Right renal pelvis (tissue), 4 donors: ENCODE measurements at places on chromosomes 5 and 9.

- DNase-seq, result no peak
Observed at GRCh38 chr9:1460143-1460769, 410.1 kb downstream of the DMRT2 start.

- DNase-seq, result no peak
Observed at GRCh38 chr5:73780302-73781080, 154.5 kb downstream of the ARHGEF28 start.

GRCh38 chr5:91361055-91361701 is 21.9 kb downstream of the ARRDC3 start:
- DNase-seq, result no peak

DNA sequence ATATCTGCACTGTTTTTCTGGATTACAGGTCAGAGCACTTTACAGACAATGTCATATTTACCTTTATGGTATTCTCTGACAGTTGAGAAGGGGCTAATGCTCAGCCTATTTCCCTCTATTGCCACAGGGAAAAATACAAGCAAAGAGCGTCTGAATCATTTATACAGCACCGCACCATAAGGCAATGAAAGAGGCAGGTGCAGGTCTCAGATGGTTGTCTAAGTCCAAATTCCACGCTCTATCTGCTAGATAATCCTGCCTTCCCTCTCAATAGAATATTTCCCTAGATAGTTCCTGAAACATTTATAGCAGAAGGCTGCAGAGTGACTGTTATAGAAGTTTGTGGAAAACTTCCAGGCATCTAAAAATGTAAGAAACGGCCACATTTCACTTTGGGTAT is 446.1 kb upstream of the CDH6 start:
- DNase-seq, result no peak

- DNase-seq, result no peak
Observed at GRCh38 chr9:29214690-29215253, 1641.5 kb upstream of the C9orf72 start.

- no peak for DNase-seq
Observed at GRCh38 chr5:56176155-56176798, 56.9 kb downstream of the ANKRD55 start.

DNA sequence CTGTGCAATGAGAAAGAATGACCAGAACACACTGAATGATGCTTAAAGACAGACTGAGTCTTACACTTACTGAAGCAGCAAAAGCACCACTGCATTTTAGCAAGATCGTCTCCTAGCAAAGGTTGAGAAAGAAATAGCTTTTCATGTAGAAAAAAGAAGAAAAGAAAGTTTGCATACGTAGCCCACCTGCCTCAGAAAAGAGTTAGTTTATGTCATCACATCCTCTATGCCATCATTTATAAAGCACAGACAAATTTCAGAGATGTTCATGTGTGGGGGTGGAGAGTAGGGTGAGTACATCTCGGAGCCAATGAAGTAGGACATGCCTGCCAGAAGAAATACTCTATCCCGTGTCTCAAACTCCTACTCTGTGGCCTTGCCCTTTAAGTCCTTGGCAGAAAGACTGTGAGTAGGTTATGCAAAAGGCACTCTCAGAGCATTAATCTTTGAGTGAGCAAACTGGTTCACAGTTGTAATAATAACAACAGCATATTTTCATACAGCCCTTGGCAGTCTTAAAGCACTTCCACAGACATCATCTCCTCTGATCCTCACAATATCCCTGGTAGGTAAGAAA is 22.4 kb downstream of the NRG2 start:
- no peak for DNase-seq

DNA sequence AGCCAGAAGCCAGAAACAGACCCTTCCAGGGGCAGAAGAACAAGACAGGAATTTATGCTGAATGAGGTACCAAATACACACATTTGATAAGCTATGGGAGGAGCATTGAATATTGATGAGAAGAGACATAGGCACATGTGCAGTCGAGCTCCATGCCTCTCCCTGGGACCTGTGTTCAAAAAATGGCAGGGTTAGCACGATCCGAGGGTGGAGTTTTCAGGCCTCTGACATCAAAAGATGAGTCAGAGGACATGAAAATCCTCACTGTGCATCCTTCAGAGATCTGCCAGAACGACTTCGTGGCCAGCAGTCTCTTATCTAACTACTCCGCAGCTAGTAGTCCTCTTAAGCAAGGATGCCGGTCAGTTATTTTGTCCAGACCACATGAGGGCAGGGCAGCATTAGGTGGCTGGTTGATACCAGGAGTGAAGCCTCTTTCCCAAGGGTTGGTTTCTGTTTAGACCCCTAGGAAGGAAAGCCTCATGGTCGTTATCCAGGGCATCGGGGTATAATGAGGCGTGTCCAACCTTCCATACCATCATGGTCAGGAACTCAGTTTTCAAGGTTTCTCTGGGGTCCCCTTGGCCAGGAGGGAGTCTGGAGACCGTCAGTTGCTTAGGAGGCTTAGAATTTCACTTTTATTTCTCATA is 11.6 kb upstream of the CMBL start:
- no peak for DNase-seq

DNA sequence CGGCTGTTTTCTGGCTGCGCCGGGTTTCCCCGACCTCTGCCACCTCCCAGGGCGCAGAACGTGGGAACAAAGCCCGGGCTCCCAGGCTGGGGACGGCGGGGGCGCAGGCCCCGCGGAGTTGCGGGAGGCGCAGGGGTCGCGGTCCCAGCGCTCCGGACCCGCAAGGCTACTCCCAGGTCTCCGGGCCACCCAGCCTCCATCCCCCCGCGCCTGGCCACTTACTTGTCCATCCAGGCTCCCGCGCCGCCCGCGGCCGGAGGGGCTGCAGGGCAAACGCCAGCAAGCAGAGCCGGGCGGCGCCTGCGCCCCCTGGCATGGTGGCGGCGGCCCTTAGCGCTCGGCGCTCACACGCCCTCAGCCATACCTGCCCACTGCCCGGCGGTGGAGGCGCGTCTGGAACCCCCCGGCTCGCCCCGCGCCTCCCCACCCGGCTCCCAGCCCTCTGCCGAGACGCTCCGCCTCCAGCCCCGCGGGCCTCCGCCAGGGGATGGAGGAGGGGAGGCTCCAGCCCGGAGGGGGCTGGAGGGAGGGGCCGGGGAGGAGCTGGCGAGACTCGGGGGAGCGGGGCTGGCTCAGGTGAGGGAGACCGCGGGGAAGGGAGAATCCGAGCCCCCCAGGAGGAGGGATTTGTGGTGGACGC is at the start of gene ADAM19:
Gene ADAM19 (minus strand): TSS at position 395 of the 640 bp plus-strand sequence. CDS start 79 bp downstream, at position 316.
- DNase-seq, result no peak

GRCh38 chr9:17863213-17863883 is 284.5 kb downstream of the SH3GL2 start:
- DNase-seq, result no peak

DNA sequence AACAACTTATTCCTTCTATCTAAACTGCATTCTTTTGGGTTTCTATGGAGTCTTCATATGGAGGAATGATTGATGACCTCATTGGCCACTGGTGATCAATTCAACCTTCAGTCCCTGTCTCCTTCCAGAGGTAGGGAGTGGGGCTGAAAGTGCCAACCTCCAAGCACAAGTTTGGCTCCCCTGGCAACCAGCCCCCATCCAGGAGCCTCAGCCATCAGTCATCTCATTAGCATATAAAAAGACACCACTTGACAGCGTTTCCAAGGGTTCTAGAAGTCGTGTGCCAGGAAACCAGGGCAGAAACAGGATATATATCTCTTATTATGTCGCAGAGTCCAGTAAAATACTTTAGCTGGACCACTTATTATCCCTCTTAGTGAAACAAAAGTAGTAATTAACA is 9.8 kb downstream of the SLC31A2 start:
- no peak for DNase-seq

- no peak for DNase-seq
Observed at GRCh38 chr5:61177070-61177469, 14.8 kb upstream of the SMIM15 start.

GRCh38 chr9:95581900-95582299 is 65.1 kb upstream of the PTCH1 start:
- DNase-seq, result no peak

GRCh38 chr5:31886206-31886605 is 247.3 kb downstream of the PDZD2 start:
- DNase-seq, result no peak

DNA sequence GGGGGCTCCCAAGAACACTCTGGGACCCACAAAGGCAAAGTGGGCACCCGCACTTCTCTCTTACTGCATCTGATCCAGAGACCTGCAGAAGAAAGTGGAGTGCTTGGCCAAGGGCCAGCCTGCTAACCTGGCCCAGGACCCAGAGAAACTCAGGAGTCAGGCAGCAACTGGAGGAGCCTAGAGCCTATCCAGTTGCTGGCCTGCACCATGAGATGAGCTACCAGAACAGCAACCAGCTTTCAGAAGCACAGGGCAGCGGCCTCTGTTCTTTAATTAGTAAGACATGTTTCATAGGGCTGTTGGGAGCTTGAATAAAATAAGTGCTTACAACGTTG is 298.3 kb downstream of the GADD45G start:
- no peak for DNase-seq

DNA sequence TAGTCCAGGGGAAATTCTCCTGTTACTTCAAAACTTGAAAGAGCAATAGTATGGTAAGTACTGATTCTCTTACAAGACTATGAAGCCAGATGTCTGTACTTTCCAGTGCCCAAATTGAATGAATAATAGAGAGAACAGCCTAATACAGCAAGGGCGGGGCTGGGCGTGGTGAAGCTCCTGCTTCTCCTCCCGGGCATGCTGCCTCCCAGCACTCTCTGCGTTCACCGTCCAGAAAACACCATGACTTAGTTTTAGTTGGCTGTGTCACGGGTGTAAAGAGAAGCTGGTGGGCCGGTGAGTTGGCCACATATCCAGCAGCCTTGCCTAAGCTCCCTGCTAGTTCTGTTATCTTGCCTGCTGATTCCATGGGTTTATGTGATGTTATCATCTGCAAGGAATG is 40.7 kb upstream of the ADAMTS2 start:
- no peak for DNase-seq

DNA sequence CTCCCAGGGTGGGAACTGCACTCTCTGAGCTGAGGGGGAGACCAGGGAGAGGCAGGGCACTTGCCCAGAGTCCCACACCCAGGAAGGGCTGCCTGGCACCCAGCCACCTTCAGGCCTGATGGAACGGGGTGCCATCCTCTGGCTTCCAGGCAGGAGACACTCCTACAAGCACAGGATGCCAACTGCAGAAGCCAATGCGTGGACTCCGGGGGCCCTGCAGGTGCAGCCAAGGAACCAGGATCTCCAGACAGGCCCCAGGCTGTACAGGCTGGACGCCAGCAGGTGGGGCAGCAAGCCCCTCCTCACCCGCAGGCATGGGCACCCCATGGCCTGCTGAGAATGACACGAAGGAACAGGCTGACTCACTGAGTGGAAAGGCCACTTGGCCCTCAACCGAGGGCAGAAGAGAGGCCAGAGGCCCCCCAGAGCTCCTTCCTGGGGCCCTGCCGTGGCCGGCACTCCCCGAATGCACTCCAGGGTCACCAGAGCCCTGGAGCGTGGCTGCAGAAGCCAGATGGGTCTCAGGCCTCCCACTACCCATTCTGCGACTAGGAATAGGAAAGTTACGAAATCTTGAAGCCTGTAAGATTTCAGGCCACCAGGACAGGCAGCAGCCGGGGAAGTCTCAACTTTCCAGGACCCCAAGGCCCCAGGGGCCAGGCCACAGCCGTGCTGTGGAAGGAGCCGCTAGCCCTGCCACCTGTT is 15.7 kb downstream of the NACC2 start:
- no peak for DNase-seq

DNA sequence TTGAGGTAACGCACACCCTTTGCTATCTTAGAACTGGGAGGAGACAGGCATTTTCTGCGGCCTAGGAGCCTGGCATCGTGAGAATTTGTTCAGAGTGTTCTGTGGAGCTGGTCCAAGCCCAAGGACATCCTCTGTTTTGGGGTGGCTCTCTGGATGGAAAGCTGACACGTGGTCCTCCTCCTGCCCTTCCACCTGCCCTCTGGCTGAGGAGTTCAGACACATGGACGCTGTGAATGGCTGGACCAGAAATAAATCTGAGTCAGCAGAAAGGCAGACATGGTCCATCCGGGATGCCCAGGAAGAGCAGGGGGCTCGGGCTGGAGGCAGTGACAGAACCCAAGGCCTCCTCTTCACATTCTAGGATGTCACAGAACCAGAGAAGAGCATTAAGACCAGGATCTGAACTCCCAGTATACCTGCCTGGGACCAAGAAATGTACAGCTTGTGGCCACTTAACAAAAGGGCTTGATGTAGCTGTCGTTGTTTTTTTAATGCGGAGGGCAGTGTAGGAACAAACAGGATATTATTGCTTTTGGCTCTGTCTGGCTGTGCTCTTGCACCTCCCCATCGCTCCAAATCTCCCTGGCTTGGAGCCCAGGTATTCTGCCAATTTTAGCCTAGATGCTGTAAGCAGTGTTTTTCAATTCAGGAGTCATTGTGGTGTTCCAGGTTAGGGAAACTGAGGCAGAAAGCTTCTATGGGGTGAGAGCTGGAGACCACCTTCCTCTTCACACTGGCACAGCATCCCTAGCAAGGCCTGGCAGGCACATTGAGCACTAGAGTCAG is 2.4 kb downstream of the CKMT2 start:
- no peak for DNase-seq

- no peak for DNase-seq
Observed at GRCh38 chr5:130536691-130537090, 628.4 kb downstream of the HINT1 start.

DNA sequence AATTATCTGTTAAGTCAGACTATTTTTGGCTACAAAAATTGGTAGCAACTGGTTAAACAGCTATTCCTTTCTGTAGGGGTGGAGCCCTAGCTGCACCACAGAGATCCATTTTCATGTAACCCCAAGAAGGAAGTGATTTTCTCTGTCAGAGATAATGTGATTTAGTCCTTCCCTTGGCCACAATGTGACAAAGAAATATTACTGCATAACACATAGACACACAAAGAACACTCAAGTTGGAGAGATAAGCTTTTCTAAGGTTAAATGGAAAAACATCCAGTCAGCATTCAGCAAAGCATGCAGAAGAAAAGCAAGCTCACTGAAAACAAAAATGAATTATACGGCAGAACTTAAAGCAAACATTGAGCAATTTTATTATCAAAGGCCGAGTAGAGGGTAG is 227.8 kb upstream of the CDH9 start:
- DNase-seq, result peak; percentile 4

DNA sequence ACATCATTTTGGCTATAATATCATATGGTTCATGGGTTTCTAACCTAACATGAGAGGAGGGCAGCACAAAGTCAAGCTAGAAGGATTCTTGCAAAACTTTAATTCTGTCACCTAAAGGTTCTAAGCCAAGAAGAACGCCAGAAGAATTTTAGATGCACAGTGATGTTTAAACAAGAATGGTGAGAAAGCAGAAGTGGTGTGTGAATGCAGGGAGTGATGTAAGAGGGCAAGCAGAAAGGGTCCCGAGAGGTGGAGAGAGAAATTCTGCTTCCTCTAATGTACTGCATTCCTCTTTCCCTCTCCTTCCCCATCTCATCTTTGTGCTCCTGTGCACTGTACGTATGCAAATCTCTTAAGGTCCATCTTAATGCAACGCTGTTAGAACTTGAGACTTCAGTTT is 2.1 kb upstream of the TRMO start:
- DNase-seq, result no peak

DNA sequence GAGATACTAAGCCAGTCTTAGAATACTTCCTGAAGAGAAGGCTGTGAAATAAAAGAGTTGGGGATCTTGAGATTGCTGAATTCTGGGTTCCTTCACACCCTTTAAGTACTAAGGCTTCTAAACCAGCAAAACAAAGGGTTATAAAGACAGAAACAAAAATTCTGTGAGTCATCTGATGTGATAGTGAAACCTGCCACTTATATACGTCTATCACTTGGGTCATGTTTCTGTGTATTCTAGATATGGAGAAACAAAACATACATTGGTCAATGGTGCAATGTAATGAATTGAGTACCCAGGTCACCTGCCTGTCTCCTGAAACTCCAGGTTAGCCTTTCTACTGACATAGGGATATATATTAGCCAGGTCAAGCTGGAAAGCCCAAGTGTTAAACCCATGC is 319.3 kb upstream of the GRAMD2B start:
- no peak for DNase-seq
